ENCODE measurements at places on chromosomes 13 and 19. TPM values are rescaled to one million over a fixed set of nuclear protein-coding genes. Genes with fewer than 3 reads are reported as not detected.
A peak's percentile ranks its signal among the peaks of the same experiment; 100 is the strongest.

- no peak for DNase-seq
- H3K4me3 ChIP-seq = no peak overlapping the region
- H3K36me3 ChIP-seq = no peaks in the 10 kb centered on the region
- no peak overlapping the region for H3K27ac ChIP-seq
Measured at GRCh38 chr13:24870380-24870760, 106.4 kb downstream of the RNF17 start.

- DNase-seq = no peak
- no peak overlapping the region for H3K27ac ChIP-seq
- H3K4me3 ChIP-seq = no peak overlapping the region
- no peaks in the 10 kb centered on the region for H3K27me3 ChIP-seq
Measured at GRCh38 chr13:98328511-98328910, 151.4 kb upstream of the RNF113B start.

DNA sequence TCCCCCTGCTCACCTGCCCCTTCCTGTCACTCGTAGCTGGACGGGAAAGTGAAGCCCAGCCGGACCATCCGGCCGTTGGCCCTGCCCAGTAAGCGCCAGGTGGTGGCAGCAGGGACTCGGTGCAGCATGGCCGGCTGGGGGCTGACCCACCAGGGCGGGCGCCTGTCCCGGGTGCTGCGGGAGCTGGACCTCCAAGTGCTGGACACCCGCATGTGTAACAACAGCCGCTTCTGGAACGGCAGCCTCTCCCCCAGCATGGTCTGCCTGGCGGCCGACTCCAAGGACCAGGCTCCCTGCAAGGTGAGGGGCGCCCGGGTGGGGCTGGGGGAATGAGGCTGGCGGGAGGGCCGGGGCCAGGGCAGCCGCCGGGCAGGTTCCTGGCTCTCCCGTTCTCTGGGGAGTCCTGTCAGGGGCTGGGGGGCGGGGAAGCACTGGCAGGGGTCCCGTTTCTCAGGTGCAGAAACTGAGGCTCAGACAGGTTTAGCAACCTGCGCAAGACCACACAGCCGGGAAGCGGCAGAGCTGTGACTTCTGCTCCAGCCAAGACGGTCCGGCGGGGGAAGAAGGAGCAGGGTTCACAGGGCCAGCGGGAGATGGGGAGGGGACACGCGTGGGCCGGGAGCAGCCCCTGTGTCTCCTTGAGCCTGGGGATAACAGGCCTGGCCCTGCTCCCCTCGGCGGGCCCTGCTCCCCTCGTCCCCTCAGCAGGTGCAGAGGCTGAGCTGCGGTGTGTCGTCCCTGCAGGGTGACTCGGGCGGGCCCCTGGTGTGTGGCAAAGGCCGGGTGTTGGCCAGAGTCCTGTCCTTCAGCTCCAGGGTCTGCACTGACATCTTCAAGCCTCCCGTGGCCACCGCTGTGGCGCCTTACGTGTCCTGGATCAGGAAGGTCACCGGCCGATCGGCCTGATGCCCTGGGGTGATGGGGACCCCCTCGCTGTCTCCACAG, 5.3 kb downstream of the GZMM start:
- H3K27me3 ChIP-seq = peaks cover 17% of the 10 kb centered on the region
- no peaks in the 10 kb centered on the region for H3K36me3 ChIP-seq
- no peak overlapping the region for H3K4me3 ChIP-seq
- H3K27ac ChIP-seq = no peak overlapping the region
- H3K4me1 ChIP-seq = no peaks in the 10 kb centered on the region

DNA sequence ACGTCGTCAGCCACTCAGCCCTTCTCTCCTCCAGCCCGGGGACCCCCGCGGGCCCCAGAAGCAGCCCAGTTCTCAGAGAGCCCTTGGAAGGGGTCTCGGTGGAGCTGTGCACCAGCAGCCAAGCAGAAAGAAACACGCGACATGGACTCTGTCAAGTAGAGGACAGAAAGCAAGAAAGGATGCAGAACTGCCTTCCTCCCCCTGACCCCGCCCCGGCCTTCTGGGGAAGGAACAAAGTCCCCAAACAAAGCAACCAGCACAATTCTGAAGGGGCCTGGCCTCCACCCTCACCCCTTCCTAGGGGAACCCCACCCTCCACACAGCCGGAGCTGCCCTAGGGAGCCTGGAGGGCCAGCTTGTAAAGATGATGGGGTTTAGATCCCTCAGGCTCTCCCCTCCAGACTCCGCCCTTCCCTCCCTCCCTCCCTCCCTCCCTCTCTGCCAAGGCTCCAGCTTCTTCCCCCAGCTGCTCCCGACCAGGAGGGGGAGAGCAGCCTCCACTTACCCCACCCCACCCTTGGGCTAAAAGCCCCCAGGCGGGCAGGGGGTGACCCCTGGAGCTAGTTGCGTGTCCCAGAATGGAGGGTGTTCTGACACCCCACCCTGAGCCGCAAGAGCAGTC, 7.8 kb downstream of the LYL1 start:
- no peak for DNase-seq
- H3K4me1 ChIP-seq = peaks cover 33% of the 10 kb centered on the region
- peak overlapping the region; percentile 98 for H3K27ac ChIP-seq
- peaks cover 12% of the 10 kb centered on the region for H3K27me3 ChIP-seq

Gene SIAH3
- polyA plus RNA-seq = 0.20 TPM

Gene SRRM5
- polyA plus RNA-seq = 1.3 TPM

- no peaks in the 10 kb centered on the region for H3K27me3 ChIP-seq
- H3K4me3 ChIP-seq = no peak overlapping the region
- H3K36me3 ChIP-seq = no peaks in the 10 kb centered on the region
- H3K27ac ChIP-seq = no peak overlapping the region
- no peaks in the 10 kb centered on the region for H3K4me1 ChIP-seq
- DNase-seq = peak; percentile 70
Measured at GRCh38 chr13:79659121-79659521, 178.2 kb downstream of the NDFIP2 start.

GRCh38 chr13:106986033-106986484, 418.1 kb upstream of the ARGLU1 start:
- H3K27ac ChIP-seq = no peak overlapping the region
- H3K4me1 ChIP-seq = no peaks in the 10 kb centered on the region
- no peaks in the 10 kb centered on the region for H3K27me3 ChIP-seq
- H3K36me3 ChIP-seq = no peaks in the 10 kb centered on the region

- no peaks in the 10 kb centered on the region for H3K4me1 ChIP-seq
- no peak for DNase-seq
- no peaks in the 10 kb centered on the region for H3K27me3 ChIP-seq
- no peaks in the 10 kb centered on the region for H3K36me3 ChIP-seq
- no peak overlapping the region for H3K27ac ChIP-seq
Measured at GRCh38 chr13:98959291-98959690, 18.6 kb downstream of the DOCK9 start.

DNA sequence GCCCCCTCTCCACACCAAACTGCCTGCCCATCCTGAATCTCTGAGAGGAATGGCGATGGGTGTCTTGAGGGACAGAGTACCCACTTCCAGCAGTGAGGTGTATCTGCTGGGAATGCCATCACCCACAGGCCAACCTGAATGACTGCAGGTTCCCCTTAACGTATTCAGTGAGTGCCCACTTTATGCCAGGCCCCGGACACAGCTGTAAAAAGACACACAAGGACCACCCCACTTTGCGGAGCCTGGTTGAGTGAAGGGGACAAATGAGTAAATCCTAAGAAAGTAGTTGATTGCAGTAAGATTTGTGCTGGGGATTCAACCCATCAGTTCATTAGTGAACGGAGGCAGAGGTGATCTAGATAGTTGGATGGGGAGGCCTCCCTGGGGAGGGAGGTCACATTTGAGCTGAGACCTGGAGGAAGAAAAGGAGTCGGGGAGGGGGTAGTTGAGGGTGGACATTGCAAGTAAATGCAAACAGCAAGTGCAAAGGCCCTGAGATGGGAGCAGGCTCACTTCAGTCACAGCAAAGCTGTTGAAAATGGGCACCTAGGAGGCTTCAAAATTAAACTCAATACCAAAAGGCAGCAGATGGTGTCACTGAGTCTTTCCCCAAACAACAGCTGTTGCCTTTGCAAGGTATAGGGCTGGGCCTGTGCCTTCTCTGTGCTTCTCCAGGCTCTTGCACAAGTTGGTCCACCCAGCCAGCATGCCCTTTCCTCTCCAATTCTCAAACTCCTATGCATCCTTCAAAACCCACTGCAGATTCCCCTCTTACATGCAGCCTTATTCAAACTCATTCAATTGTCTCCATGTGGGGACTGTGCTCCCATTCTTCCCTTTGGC, 4.3 kb downstream of the GDF15 start:
- DNase-seq = no peak
- H3K4me3 ChIP-seq = no peak overlapping the region
- H3K36me3 ChIP-seq = peaks cover 45% of the 10 kb centered on the region

GRCh38 chr19:35719402-35720162, 1.8 kb downstream of the KMT2B start:
- H3K27me3 ChIP-seq = no peaks in the 10 kb centered on the region
- peaks cover 37% of the 10 kb centered on the region for H3K4me1 ChIP-seq
- H3K36me3 ChIP-seq = no peaks in the 10 kb centered on the region
- H3K27ac ChIP-seq = no peak overlapping the region
- peak; percentile 79 for DNase-seq
